ENCODE measurements at places on chromosomes 1 and 21. TPM values are rescaled to one million over a fixed set of nuclear protein-coding genes. Genes with fewer than 3 reads are reported as not detected.

DNA sequence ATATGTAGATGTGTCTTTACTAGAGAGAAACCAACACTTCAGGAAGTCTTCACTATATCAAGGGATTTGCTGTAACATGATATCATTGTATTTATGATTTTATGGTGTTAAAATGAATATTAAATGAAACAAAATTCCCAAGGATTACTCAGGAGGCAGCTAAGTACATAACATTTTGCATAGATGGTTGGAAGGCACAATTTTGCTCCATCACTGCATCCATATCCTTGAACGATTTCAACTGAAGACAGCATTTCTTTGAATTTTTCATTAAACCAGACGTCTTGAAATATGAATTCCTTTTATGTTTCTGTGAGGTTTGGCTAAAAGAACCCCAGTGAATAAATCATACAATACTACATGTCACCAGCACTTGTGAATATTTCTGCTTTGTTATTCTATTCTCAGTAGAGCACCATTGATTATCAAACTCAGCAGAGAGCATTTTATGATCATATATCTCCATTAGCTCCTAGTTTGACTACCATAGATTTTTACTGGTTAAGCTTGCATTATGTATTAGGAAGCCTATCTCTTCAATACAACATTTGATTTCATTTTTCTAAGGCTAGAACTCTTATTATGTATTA is 37.3 kb downstream of the SPATA17 start:
- no peak for DNase-seq

- DNase-seq: no peak
Measured at GRCh38 chr21:28339403-28339802, 653.3 kb downstream of the LTN1 start.

DNA sequence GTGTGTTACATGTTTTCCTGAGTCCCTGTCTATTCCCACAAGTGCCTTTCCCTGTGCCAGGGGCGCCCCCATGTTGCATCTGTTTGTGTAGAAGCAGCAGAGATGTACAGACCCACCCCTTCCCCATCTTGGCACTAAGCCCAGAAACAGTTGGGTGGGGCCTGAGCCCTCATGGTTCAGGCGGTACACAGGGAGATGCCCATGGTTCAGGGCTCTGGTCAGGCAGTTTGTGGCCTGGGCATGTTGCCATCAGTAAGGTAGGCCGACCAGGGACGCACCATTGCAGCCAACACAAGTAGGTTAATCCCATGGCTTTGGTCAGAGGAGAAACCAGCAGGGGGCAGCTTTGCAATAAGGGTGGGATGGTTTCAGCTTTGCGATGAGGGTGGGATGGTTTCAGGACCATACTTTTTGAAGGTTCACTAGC is 914 bp upstream of the ADGRB2 start:
- DNase-seq: no peak

Gene RIPPLY3
- 0.22 TPM for polyA plus RNA-seq

Gene OR2T29
- polyA plus RNA-seq: not detected

Gene ENSA
- 47.2 TPM for polyA plus RNA-seq

DNA sequence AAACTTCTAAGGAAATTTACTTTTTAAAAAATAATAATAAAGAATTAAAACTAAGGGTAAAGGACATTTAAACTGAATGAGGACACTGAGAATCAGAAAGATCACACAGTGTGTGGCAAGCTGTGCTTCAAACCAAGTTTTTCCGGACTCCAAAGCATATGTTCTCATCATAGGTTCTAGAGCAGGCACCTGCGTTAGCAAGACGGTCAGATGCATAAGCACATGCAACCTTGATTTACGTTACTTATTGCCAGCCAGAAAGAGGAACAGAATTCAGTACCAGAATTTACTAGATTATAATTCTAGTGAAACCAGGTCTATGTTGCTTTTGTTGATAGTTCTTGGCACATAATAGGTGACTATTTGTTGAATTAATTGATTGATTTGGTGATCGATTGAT is 6.2 kb upstream of the LBR start:
- DNase-seq: no peak

Gene NCAM2
- polyA plus RNA-seq: 0.83 TPM

GRCh38 chr1:239982762-239983161 is 108.9 kb upstream of the FMN2 start:
- DNase-seq: no peak

Gene CFAP57
- 0.27 TPM for polyA plus RNA-seq

DNA sequence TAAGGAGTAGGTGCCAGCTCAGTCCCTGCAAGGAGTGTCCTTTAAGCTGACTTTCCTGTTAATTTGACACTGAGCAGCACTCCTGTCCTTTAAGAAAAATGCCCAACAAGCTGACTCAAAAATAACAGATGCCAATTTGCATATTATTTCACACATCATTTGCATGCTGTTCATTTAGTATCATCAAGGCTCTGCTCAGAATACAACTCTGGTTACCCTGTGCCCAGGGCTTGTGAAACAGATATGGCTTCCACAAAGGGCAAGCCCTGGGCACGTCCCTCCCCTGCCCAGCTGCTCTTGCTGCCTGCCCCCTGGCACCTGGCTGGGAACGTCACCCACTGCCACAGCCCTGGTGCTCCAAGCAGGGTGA is 10.3 kb downstream of the KCNN3 start:
- DNase-seq: no peak

DNA sequence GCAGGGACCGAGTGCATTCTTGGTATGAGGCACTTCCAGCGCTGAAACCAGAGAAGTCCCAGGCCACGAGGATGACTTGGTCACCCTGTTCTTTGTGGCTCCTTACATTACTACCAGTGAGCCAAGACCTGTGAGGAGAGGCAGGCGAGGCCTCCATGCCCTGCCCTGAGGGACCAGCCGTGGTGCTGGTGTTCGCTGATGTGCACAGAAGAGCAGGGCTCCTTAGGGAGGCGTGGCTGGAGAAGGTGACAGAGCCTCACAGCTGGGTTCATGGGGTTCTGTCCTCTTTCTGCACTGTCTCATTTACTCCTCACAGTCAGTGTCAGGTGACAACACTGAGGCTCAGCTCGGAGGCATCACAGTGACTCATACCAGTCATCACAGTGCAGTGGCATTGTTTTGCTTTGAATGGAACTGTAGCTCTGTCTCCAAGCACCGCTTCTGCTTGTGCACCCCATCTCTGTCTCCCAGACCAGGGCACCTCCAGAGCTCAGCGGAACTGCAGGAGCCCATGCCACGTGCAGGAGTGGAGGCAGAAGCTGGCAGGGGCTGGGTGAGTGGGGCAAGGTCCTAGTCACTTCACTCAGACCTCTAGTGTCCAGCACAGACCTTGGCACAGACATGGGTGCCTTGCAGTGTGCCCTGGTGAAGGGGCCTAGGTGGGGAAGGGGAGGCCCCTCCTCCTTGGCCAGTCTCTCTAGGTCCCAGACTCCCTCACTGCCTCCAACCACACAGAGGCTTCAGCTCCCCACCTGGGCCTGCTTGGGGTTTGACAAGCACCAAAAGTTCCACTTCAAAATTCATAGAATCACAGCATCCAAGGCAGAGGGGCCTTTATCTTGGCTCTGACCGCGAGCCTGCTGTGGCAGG is 310.9 kb downstream of the MATN1 start:
- DNase-seq: no peak

DNA sequence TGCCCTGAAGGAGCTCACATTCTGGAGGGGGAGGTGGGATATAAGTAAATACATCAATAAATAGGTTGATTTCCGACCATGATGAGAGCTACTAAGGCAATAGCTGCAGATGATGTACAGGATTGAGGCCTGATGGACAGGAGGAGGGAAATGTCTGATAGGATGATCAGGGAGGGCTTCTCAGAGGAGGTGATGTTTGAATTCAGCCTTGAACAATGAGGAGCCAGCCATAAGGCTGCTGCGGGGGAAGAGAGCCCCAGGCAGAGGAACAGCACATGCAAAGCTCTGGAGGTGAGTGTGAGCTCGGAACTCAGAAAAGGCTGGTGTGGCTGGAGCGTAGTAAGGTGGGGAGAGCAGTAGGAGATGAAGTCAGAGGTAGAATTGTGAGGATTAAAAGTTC is 411.7 kb downstream of the PTPRU start:
- no peak for DNase-seq

Gene POLR3GL
- polyA plus RNA-seq: 13.2 TPM

GRCh38 chr1:210372491-210372890 is 43.8 kb downstream of the HHAT start:
- DNase-seq: no peak

Gene HTR6
- polyA plus RNA-seq: not detected

Gene IQGAP3
- polyA plus RNA-seq: 16.9 TPM

- DNase-seq: no peak
Measured at GRCh38 chr1:46492269-46492853, 2.7 kb downstream of the DMBX1 start.

- DNase-seq: no peak
Measured at GRCh38 chr1:241240069-241240468, 116.9 kb downstream of the RGS7 start.

- DNase-seq: no peak
Measured at GRCh38 chr1:27143401-27143800, 11.5 kb downstream of the SLC9A1 start.

DNA sequence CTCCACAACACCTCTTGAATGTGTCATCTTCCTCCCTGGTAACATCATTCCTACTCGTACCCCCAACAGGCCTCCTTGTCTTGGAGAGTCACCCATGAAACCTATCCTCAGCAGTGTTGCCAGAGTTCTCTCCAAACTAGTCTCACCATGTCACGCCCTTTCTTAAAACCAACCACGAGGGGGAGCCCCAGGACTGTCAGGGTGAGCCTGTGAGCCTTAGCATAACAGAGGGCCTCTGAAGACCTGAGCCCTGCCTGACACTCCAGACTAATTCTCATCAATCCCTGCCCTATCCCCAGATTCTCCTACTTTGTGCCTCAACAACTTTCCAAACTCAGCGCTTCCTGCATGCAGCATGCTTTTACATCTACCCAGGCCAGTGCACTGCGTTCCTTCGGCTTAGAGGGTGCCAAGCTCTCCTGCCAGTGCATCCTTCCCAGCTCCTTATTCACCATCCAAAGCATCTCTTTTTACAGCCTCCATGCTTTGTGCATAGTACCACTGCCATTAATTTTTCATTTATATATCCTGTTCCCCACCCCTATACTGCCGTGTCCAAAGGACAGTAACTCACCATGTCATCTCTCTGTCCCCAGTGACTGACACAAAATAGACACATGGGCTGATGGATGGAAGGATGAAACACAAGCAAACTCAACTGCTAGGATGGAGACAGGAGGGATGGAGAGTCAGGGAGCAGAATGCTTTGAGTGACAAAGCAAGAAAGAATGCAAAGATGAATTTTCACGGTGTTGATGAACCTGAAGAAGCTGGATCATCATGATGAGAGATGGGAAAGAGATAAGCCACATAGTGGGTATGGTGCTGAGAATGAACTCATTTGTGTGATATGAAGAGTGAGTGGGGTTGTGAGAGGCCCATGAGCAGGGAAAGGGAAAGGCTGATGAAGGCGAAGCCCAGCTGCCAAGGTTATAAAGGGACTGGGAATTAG is 34.0 kb downstream of the ZNF697 start:
- no peak for DNase-seq

- DNase-seq: no peak
Measured at GRCh38 chr1:196873385-196873784, 14.5 kb upstream of the CFHR4 start.

- DNase-seq: no peak
Measured at GRCh38 chr1:20787840-20788795, 1.0 kb upstream of the HP1BP3 start.

DNA sequence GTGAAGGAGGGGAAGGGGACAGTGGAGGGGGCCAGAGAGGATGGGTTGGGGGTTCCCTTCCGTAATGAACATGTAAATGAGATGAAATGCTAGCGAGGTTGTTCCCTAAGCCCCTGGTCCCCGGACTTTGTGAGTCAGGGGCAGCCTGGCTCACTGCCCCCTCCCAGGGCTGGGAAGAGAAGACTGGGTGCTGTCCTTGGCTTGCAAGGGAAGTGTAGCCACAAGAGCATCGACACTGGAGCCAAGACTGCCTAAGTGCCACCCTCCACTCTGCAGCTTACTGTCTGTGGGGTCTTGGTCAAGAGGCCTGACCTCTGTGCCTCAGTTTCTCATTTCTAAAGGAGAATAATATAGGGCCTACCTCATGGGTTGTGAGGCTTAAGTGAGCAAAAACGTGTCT is 483 bp downstream of the PEAR1 start:
- DNase-seq: no peak

DNA sequence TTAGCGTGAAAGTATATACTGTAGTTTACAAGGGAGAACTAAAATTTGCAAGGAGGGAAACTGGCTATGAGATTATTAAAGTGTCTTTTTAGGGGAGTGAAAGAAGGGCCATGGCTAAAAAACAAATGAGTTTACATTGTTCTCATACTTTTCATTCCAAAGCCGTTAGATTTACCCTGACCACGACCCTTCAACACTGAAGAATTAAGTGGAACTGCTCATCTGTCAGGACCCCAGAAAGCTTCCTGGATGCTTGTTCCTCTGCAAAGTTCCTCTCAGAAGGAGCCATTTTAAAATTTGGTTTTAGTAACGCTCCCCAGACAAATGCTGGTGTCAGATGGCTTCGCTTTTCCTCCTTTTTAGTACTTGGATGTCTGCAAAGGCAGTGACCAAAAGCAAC is 82.7 kb upstream of the ZBTB18 start:
- no peak for DNase-seq

GRCh38 chr1:70288166-70288565 is 66.4 kb downstream of the ANKRD13C start:
- no peak for DNase-seq

- DNase-seq: no peak
Measured at GRCh38 chr1:212219679-212220463, 65.3 kb upstream of the PPP2R5A start.

Gene ZFP69B
- polyA plus RNA-seq: 2.5 TPM

- no peak for DNase-seq
Measured at GRCh38 chr1:13893409-13893821, 193.4 kb downstream of the PRDM2 start.

GRCh38 chr1:32178380-32179192 is 889 bp upstream of the TXLNA start:
- DNase-seq: no peak

GRCh38 chr1:2104621-2105427 is 54.6 kb downstream of the PRKCZ start:
- DNase-seq: no peak

Gene MIXL1
- 0.09 TPM for polyA plus RNA-seq

Gene ANXA9
- polyA plus RNA-seq: 0.21 TPM

Gene LCE2C
- polyA plus RNA-seq: not detected

- DNase-seq: peak; percentile 80
Measured at GRCh38 chr1:164707868-164708331, 148.9 kb downstream of the PBX1 start.

Gene CTSS
- polyA plus RNA-seq: 1.1 TPM

GRCh38 chr1:48678710-48679505 is 97.8 kb downstream of the BEND5 start:
- no peak for DNase-seq

Gene ARMH1
- 0.71 TPM for polyA plus RNA-seq

Gene CFHR1
- polyA plus RNA-seq: 0.33 TPM

- DNase-seq: no peak
Measured at GRCh38 chr1:113947388-113948107, 18.4 kb downstream of the HIPK1 start.

GRCh38 chr1:40760984-40761383 is 22.6 kb upstream of the KCNQ4 start:
- no peak for DNase-seq

DNA sequence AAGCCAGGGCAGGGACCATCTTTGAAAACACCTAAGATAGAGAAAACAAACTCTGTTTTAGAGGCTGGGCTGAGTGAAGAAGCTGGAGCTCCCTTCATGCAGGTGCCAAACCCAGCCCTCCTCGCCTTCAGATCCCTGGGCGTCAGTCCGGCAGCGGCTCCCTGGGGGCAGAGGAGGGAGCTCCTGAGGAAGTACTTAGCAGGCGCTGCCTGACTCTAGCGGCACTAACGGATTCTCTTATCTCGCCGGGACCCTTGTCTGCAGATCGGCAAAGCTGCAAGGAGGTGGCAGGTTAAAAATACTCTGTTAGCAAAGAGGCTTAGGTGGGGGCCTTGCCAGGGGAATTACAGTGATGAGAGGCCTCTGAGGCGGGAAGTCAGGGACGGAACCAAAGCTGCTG is 79.6 kb downstream of the PLXNA2 start:
- DNase-seq: no peak

All from BJ (cell line).